ENCODE measurements at places on chromosomes 11 and 22.
A peak's percentile ranks its signal among the peaks of the same experiment; 100 is the strongest.

GRCh38 chr11:134949121-134950090, 537.4 kb upstream of the B3GAT1 start:
- no peak for DNase-seq

- no peak for DNase-seq
These were observed at the start of gene PDE2A for GRCh38 chr11:72673943-72674828. PDE2A (minus strand) TSS chr11:72674422; CDS start chr11:72674207, 215 bp downstream.

DNA sequence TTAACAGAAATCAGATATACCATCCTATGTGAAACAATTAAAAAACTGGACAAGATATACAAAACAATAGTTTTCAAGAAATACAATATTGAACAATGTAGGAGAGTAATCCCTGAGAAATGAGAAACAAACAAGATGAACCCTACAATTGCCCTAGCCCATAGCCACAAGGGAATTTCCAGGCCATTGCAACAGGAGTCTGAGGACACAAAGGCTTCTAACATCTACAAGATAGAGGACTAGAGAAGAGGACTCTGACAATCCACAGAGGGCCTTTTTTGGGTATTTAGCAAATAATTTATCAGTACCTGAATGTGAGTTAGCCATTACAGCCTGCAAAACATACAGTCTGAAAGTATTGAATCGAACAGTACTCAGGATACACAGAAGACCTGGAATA, 251.7 kb downstream of the GRM5 start:
- DNase-seq, result no peak

DNA sequence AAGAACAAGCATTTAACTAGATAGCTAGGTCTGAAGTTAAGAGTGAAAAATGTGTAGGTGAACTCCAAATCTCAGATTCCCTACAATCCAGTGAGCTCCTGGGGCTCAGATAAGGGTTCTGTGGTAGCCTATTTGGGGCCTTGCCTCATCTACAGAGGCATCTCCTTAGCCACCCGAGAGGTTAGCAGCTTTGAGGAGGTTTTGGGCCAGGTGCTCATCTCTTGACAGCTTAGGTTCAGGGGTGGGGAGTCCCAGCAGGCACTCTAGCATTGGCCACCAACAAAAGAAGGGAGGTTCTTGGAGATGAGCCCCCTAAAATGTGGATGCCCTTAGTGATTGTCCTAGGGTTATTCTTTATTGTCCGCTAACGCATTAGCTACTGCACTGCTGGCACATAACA, 184.4 kb upstream of the B3GAT1 start:
- no peak for DNase-seq

DNA sequence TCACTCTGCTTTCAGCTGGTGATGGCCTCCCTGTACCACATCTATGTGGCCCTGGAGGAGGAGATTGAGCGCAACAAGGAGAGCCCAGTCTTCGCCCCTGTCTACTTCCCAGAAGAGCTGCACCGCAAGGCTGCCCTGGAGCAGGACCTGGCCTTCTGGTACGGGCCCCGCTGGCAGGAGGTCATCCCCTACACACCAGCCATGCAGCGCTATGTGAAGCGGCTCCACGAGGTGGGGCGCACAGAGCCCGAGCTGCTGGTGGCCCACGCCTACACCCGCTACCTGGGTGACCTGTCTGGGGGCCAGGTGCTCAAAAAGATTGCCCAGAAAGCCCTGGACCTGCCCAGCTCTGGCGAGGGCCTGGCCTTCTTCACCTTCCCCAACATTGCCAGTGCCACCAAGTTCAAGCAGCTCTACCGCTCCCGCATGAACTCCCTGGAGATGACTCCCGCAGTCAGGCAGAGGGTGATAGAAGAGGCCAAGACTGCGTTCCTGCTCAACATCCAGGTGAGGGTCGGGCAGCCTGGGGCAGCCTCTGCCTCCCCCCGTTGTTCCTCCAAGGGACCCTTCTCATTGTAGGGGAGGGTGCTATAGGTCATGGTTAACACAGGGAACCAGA, 5.9 kb downstream of the HMOX1 start:
- DNase-seq, result no peak

- DNase-seq, result no peak
These were observed 27.2 kb upstream of the ADORA2A start for GRCh38 chr22:24400034-24400725.

DNA sequence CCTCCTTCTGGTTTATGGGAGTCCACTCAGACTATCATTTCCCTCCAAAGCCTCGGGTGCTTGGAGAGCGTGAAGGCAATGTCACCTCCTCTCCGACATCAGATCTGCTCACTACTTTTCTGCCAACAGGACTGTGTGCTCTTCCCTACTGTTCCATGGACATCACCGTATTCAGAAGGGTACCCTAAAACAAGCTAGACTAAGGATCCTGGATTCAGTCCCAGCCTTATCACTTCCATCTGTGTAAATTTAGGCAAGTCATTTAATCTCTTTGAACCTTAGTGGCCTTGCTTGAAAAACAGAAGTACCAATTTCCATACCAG, 78.2 kb downstream of the KCNC1 start:
- no peak for DNase-seq

DNA sequence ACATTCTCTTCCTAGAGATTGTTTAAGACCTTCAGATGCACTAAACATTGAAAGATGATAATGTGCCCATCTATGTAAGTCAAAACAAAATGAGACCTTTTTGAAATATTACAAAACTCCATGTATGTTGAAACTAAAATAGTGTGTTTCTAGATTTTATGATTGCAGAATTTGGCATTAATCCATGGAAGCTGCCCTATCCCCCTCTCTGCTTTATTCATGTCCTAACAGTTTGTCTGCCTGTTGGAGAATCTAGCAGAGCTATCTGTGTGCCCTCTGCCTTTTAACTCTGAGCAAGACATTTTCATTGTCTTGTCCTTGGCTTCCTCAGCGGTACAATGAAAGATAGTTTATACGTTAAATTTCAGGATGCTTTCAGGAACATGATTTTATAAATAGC, 105.5 kb downstream of the FAT3 start:
- DNase-seq, result no peak

DNA sequence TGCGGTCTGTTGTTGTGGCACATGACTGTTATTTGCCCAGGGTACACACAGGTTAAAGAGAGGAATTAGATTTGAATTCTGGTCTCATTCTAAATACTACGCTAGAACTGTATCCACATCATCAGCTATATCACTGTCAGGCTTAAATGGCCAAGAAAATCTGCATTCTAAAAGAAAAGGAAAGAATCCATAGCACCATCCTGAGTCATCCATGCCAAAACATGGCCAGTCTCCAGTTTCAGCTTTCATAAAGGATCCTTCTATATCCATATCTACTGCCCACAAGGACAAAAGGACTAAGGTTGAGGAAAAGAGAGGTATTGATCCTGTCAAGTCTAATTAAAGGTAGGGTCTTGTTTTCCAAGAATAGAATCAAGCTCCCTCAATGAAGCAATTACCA, 73.6 kb upstream of the GDPD4 start:
- DNase-seq, result no peak

GRCh38 chr11:8080674-8081590, at the start of gene TUB:
TUB (plus strand) TSS chr11:8081211; CDS start chr11:8081511, 300 bp downstream.
- no peak for DNase-seq

- no peak for DNase-seq
These were observed 60.2 kb upstream of the LRRC4C start for GRCh38 chr11:41519696-41520095.

DNA sequence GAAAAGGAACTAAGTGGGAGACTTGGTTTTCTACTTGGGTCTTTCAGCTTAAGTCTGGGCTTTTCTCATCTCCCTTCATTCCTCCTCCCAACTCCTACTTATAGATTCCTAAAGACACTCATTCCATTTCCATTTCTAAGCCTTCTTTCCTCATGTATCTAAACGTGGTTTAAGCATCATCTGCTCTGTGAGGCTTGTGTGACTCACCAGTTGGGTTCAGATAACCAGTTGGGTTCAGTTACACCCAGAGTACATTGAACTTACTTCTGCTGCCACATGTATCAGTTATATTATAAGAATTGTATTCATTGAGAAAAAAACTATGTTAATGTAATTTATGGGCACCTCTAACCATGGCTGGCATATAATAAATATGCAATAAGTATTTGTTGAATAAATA, 831.2 kb upstream of the CCDC90B start:
- no peak for DNase-seq

- no peak for DNase-seq
These were observed 22.7 kb downstream of the EFCAB6 start for GRCh38 chr22:43789452-43789851.

DNA sequence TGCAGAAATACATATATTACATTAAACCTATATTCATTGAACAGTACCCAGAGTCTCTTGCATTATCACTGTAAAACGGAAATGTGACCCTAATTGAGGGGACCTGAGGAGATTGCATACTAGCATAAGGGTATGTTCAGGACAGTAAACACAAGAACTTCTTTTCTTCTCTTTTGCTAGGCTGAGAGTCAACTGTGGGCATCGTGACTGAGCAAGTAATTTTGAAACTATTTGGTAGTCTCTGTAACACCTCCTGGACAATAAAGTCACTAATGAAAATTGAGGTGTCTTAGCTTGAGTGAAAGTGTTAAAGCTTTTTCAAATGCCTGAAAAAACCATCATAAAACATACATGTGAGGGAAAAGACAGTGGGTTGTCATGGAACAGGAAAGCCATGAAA, 90.9 kb downstream of the PDHX start:
- no peak for DNase-seq

GRCh38 chr11:19632499-19632834, 80.2 kb upstream of the NAV2 start:
- no peak for DNase-seq

DNA sequence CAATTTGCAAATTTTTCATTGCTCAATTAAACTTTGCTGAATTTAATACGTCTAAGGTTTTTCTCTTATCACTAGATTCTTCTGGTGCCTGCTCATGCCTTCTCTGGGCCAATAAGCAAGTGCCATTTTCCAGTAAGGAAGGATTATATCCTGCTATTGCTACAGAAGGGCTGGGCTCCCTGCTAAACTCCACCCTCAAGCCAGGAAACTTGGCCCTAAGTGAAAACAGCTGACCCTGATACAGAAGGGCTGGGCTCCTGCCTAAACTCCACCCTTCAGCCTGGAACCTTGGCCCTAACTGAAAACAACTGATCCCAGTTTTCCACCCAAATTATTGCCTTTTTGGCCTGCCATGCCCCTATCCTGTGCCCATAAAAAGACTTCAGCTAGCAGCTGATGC, 385.3 kb downstream of the DYNC2H1 start:
- no peak for DNase-seq

DNA sequence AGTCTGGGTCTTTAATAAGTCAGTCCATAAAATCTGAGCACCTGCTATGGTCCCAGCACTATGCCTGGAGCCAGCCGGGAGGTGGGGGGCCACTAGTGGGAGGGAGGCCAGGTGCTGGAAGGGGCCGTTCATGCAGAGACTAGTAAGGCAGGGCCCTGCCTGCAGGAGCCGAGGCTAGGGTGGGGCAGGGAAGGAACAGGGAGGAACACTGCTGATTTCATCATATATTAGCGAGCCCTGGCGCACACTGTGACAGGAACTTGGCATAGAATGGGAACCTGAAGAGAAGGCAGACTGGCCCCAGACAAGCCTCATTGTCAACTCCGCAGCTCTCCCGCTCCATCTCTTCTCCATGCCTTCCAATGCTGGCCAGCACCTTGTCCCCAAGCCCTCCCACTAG, 7.1 kb downstream of the VSIG10L2 start:
- DNase-seq, result no peak

DNA sequence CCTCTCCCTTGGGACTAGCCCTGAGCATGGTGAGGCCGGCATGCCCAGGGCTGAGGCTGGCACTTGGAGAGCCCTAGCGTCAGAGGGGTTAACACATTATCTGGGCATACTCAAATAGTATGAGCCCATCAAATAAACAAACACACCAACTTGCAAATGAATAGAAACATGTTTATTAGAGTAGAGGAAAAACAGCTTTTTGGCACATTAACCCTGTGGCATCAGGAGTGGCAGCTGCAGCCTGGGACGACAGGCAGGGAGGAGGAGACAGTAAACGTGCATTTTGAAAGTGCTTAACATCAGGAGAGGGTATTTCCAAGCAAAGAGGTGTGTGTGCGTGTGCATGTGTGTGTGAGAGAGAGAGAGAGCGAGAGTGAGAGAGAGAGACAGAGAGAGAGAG, 684.9 kb downstream of the NTM start:
- DNase-seq, result no peak

- DNase-seq, result no peak
These were observed 10.0 kb downstream of the UPB1 start for GRCh38 chr22:24504956-24505736.

GRCh38 chr11:117176186-117176585, 2.4 kb upstream of the SIDT2 start:
- no peak for DNase-seq

GRCh38 chr22:30970356-30970746, 1.3 kb downstream of the TUG1 start:
- DNase-seq, result no peak

GRCh38 chr11:104843150-104843836, 55.0 kb downstream of the CASP12 start:
- DNase-seq, result no peak

DNA sequence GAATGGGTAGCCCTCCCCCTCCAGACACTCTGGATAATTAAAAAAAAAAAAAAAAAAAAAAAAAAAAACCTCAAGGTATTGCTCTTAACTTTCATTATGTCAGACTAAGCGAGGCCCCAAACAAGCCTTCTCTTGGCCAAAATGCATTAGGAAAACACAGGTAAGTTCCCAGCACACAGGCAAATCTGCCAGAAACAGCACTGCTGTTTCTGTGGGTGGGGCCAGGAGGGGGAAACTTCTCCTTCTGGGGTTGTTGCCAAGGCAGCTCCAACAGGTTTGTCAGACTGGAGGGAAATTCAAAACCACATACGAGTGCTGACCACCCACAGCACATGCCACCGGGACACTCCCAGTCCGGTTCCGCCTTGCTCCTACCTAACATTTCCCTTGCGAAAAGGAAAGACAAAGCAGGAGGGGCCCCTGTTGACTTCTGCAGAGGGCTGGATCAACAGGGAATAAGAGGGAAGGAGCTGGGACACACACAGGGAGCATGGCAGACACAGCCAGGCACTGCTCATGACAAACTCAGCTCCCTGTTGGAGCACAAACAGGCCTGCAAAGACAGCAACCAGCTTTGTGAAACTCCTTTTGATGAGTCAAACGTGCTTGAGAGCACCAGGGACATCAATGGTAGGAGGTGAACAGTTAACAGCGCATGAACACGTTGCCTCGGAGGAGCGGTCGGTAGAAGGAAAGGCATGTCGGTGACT, 55.0 kb downstream of the MYH9 start:
- DNase-seq, result peak; percentile 64

GRCh38 chr11:129285402-129285786, 90.3 kb upstream of the BARX2 start:
- DNase-seq, result no peak

DNA sequence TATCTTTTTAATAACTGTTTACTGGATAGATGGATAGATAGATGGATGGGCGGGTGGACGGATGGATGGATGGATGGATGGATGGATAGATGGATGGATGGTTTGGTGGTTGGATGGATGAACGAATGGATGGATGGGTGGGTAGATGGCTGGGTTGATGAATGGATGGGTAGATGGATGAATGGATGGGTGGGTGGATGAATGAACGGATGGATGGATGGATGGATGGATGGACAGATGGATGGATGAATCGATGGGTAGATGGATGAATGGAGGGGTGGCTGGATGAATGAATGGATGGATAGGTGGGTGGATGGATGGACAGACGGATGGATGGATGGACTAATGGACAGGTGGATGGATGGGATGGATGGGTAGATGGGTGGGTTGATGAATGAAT, 13.8 kb upstream of the SLC22A12 start:
- DNase-seq, result no peak

- no peak for DNase-seq
These were observed 226.7 kb upstream of the NARS2 start for GRCh38 chr11:78801161-78801884.

GRCh38 chr22:28120691-28121592, 201.9 kb upstream of the PITPNB start:
- no peak for DNase-seq

- DNase-seq, result no peak
These were observed 64.8 kb downstream of the MIAT start for GRCh38 chr22:26722159-26722558.
